ENCODE measurements at places on chromosomes 2 and 18.
A peak's percentile ranks its signal among the peaks of the same experiment; 100 is the strongest.

GRCh38 chr2:132668189-132668823 lies 1.7 kb downstream of the LYPD1 start:
- no peak for DNase-seq

GRCh38 chr2:25470806-25471205 lies 129.1 kb upstream of the DNMT3A start:
- no peak for DNase-seq

DNA sequence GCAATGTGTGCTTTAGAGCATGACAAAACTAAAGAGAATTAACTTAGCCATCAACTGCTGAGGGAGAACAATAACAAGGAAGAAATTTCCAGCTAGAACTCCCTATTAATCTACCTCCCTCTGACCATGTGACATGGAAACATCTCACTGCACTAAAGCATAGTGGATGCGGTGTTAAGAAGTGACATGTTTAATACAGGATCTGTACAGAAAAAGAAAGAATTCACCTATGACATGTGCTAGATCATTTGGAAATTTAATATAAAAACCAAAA lies 202.3 kb upstream of the KLHL14 start:
- no peak for DNase-seq

DNA sequence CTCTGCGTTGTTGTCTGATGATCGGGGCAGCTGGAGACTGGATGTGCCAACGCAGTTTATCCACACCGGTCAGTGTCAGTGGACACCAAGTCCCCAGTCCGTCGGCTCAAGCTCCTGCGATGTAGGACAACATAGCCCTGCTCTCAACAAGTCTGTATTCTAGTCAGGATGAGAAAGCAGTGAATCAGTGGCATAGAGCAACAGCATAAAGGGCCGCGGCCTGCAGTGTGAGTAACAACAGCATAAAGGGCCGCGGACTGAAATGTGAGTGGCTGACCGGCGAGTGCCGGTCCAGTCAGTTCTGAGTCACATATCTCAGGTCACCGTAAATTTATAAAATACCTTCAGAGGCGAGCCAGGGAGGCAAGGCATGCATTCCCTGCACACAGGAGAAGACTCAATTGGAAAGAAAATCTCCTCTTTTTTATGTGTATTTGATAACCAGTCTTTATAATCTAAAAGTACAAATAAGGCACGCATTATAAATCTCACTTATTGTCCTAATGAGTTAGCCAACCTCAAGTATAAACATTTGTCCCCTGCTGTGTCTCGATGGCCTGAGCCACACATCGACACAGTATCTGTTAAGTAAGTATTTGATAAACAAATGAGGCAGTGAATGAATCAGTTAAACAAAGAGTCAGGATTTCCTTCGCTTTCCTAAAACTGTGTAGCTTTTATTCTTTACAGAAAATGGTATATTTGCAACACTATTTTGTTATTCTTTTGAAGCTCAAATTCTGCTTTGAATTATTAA lies 33.8 kb upstream of the NFATC1 start:
- DNase-seq, result no peak

- DNase-seq, result no peak
These were observed 23.3 kb downstream of the PUM2 start for GRCh38 chr2:20327370-20327769.

DNA sequence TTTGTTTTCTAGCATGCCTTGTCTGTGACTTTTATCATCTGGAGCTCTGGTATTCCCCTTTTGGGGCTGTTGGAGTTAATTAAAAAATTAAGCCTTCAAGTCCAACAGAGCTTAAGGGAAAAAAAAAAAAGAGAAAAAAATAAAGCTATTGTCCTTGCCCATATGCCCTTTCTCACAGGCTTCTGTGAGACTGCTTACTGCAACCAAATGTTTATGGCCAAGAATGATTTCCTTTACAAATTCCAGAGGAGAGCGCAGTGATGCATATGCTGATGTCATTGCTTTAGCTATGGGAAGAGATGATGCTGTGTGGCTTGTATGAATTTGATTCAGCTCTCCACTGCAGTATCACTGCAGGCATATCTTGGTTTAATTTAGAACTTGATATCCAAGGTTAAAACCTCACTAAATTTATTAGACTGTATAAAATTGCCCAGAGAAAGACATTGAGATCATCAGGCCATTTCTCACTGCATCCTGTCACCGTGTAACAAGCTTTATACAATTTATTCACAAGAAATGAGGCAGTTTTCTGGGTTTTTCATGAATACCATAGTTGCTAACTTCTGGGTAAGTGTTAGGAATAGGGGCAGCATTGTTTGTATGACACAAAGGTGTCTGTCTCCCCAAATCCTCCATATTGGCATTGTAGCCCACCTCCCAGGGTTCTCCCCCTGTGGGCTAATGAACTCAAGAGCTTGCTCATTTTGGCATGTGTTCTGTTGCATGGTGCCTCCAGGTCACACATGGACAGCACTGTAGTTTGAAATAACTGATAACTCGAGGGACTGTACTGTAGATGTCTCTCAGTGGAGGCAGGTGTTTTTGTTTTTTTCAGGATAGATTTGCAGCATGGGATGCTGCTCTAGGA lies 85.0 kb downstream of the TANC1 start:
- DNase-seq, result no peak

- DNase-seq, result peak; percentile 45
These were observed 24.9 kb downstream of the ASAP2 start for GRCh38 chr2:9231291-9232165.

DNA sequence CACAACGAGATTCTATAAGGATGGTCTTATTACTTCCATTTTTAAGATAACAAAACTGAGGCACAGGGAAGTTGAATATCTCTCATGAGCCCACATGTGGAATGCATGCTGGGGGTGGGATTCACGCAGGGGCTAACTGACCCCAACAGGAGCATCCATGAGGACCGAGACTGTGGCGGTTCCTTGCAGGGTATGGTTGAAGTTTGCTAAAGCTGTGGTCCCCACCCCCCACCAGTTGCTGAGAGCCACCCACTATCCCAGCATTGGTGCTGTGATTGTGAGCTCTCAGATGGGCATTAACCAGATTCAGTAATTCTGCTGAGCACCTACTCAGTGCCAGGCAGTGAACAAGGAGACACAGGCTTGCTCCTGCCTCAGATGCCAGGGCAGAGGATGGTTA lies 116.0 kb upstream of the TEX51 start:
- DNase-seq, result no peak

GRCh38 chr2:202113571-202114142 lies 40.6 kb downstream of the KIAA2012 start:
- DNase-seq, result no peak

- no peak for DNase-seq
These were observed 333.3 kb downstream of the SLC8A1 start for GRCh38 chr2:40118622-40119021.

DNA sequence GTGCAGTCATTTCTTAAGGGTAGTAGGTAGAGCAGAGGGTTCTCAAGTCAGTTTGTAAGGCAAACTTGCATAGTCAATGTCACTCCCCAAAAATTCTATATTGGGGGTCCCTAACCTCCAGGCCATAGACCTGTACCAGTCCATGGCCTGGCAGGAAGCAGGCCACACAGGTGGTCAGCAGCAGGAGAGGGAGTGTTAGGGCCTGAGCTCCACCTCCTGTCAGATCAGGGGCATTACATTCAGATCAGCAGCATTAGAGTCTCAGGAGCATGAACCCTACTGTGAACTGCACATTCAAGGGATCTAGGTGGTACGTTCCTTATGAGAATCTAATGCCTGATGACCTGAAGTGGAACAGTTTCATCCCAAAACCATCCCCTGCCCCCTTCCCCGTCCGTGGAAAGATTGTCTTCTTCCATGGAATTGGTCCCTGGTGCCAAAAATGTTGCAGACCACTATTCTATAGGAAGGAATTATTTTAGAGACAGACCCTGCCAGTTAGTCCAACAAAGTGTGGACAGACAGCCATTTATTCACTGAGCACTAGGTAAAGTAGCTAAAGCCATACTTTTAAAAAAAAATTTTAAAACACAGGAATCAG lies 6.7 kb downstream of the COA5 start:
- no peak for DNase-seq

- no peak for DNase-seq
These were observed 114.2 kb downstream of the PTPRM start for GRCh38 chr18:7681298-7681697.

DNA sequence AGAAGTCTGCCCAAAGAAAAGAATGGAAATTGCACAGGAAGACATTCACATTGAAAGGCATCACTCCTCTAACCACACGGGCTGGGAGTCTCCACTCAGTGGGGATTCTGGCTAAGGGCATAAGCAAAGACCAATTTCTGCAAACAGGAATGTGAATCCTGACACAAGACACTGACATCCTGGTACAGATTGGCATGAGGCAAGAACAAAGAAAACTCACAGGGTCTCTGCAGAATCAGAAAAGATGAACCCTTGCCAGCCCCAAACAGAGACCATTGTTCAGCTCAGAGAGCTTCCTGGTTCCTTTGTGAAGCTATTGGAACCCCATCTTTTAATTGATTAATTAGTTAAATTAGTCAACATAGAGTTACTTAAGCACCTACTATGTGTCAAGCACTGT lies 82.3 kb downstream of the UPP2 start:
- no peak for DNase-seq

DNA sequence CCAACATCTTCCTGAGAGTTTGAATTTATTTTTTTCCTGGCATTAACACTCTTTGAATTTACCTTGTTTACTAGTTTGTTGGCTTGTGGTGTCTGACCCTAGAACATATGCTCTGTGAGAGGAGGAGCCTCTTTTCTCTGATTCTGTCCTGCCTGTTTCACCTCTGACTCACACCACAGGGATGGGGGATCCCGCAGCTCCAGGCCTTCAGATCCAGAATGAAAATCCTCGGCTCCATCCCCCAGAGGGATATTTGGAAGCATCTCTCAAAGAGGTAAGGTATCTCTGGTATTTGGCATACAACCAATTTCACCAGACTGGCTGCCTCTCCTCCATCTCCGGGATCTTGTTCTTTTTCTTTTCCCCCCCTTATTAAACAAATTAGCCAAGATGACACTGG lies 104.7 kb downstream of the GPR39 start:
- no peak for DNase-seq

DNA sequence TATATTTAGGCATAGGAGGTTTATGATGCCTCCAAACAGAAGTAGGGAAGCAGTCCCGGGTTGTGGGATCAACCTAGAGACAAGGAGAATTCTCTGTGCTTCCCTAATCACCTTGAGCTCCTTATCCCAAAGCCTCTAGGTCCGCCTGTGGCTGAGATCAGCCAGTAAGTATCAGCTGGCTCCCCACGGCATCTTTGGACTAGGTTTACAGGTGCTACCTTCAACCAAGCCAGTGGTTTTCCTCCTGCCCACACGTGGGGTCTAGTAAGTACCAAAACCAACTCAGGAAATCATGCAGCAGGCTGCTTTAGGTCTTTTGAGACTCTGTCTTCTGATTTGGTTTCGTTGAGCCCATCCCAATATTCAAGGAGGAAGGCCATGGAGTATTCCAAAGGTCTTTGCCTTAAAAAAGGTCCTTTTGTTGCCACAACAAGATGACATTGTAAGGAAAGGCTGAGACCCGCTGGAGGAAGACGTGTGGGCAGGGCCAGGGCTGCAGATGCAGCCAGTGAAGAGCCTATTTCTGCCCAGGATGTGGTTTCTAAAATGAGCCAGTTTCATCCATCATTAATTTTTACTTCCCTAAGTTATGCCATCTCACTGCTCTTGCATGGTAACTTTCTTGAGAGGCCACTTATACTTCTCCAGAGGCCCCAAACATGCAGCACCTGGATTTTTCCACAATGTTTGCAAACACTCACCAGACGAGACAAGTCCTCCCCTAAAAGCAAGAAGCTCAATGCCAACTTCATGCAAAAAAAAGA lies 248.7 kb downstream of the RNF152 start:
- DNase-seq, result no peak

DNA sequence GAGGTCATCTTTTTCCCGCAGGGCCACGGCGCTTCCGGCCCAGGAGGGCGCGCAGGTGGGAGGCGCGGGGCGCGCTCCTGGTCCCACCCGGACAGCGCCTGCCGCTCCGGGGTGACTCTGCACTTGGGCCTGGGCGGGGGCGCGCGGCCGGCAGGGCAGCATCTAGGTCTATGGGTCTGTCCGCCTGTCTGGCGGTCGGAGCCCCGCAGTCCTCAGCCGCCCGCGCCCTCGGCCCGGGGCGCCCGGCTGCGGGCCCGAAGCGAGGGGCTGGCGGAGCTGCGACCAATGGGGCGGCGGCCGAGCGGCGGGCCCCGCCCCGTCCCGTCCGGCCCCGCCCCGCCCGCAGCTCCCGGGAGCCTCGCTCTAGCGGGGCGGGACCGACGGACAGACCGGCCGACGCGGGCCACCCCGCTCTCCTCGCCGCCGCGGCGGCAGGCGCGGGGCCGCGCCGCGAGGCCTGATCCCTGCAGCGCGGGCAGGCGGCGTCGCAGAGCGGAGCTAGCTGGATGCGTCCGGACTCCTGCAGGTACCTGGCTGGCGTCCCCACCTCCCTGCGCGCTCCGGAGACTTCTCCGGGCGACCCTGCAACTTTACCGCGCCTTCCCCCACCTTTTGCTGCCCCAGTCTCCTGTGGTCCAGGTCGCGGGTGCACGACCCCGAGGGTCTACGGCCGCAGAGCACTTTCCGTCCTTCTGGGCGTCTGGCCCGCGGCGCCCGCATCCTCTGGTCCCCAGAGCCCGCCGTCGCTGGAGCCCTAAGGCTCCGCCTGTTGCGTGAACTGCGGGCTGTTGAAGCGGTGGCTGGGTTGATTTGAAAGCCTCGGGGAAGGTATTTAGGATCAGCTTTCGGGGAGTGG lies at the start of gene KCNS3:
TSS of gene KCNS3 (plus strand) at position 387 of the 856 bp plus-strand sequence. CDS start 52,342 bp downstream, outside the sequence.
- peak; percentile 57 for DNase-seq

- no peak for DNase-seq
These were observed 7.3 kb upstream of the FAM237A start for GRCh38 chr2:206635015-206635414.

GRCh38 chr18:21453511-21453901 lies 147.0 kb downstream of the ESCO1 start:
- no peak for DNase-seq

- DNase-seq, result no peak
These were observed 59.9 kb downstream of the AGAP1 start for GRCh38 chr2:235553696-235554100.

DNA sequence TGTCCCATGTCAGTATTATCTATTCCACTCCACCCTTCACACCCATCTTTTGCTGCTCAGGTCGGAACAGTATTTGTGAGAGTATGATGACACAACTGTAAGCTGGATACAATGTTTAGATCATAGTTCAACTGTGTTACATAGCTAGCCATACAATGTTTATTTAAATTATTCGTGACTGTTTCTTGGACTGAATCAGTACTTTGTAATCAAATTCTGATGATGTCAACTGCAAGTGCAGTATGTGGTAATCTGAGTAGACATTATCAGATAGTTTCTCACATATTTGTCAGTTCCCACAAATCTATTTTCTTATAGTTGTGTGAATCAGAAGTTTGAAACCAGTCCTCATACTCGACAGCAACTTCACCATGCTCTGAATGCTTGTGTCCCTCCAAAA lies 177.6 kb downstream of the ZNF407 start:
- DNase-seq, result no peak
